CD4-positive, alpha-beta T cell (primary cell): ENCODE measurements at places on chromosomes 13 and 19.

DNA sequence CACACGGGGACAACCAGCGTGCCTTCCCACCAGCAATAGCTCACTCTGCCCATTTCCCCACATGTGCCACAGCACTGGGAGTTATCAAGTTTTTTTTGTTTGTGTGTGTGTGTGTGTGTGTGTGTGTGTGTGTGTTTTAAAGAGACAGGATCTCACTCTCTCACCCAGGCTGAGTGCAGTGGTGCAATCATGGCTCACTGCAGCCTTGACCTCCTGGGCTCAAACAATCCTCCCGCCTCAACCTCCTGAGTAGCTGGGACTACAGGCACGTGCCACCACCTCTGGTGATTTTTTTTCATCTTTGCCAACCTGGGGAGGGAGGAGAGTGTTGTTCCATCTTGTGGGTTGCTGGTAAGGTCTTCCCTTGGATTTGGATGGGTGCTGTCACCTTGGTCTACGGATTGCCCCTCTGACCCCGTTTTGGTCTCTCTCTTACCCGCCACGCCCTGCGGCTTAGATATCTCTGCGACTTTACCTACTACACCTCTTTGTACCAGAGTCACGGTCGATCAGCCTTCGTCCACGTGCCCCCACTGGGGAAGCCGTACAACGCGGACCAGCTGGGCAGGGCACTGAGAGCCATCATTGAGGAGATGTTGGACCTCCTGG lies 22.6 kb downstream of the PGPEP1 start:
- peaks cover 35% of the 10 kb centered on the region for H3K36me3 ChIP-seq
- H3K4me1 ChIP-seq: no peaks in the 10 kb centered on the region
- H3K27ac ChIP-seq: no peak overlapping the region
- no peak overlapping the region for H3K4me3 ChIP-seq
- DNase-seq: no peak
- H3K27me3 ChIP-seq: no peaks in the 10 kb centered on the region

DNA sequence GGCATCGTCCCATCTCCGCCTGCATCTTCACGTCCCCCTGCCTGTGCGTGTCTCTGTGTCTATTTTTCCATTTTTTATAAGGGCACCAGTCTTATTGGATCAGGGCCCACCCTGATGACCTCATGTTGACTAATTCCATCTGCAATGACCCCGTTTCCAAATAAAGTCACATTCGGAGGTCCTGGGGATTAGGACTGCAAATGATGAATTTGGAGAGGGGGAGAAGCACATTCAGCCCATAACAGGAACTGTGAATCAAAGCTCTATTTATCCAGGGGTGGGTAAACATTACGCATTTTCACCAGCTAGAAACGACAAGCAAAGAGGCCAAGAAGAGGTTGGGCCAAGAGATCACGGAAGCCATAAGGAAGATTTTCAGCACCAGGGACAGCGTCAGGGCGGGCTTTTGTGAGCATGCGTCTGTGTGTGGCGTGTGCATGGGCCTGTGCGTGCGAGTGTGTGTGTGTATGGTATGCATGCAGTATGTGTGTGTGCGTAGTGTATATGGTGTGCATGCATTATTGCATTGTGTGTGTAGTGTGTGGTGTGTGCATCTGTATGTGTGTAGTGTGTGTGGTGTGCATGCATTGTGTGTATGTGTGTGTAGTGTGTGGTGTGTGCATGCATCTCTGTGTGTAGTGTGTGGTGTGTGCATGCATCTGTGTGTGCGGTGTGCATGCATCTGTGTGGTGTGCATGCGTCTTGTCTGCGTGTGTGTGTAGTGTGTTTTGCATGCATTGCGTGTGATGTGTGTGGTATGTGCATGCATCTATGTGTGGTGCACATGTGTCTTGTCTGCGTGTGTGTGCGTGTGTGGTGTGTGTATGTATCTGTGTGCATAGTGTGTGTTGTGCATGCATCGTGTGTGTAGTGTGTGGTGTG lies 19.6 kb downstream of the CELF5 start:
- no peak overlapping the region for H3K4me3 ChIP-seq
- peak; percentile 60 for DNase-seq
- no peaks in the 10 kb centered on the region for H3K27me3 ChIP-seq
- H3K4me1 ChIP-seq: no peaks in the 10 kb centered on the region
- no peak overlapping the region for H3K27ac ChIP-seq

- H3K4me3 ChIP-seq: no peak overlapping the region
- H3K27ac ChIP-seq: no peak overlapping the region
- no peaks in the 10 kb centered on the region for H3K4me1 ChIP-seq
- peak; percentile 31 for DNase-seq
Observed at GRCh38 chr19:18349524-18350128, 9.2 kb downstream of the PGPEP1 start.

- no peaks in the 10 kb centered on the region for H3K27me3 ChIP-seq
- H3K4me3 ChIP-seq: no peak overlapping the region
- H3K27ac ChIP-seq: no peak overlapping the region
- no peak for DNase-seq
- peaks cover 26% of the 10 kb centered on the region for H3K4me1 ChIP-seq
Observed at GRCh38 chr19:52602941-52603340, 32.9 kb downstream of the ZNF701 start.

DNA sequence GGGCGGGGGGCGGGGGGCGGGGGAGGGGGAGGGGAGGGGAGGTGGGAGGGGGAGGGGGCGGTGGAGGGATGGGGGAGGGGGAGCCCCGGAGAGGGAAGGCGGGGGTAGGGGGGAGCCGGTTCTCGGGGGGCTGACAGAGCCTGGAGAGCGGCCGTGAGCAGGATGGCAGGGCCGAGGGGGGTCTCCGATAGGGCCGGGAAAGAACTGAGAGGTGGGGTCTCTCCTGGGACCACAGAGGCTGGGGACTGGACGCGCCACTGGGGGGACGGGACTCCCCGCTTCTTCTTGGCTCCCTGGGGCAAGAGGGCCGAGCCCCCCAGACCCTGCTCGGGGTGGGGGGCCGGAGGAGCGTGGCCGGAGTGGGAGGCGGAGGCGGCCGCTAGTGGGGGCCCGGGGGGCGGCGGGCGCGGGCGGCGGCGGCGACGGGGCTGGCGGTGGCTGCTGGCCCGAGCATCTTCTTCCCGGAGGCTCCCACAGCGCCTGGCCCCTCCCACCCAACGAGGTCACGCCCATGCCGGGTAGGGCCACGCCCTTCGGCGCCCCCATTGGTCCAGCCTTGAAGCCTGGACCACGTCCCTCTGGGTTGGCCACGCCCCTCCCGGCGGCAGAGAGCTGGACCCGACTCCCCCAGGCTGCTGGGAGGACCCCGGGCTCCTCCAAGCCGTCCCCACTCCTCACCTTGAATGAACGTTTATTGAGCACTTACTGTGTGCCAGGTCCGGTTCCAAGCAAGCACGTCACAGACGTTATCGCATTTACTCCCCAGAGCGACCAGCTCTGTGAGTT lies at the start of gene NOVA2:
Gene NOVA2 (minus strand): TSS at position 313 of the 786 bp plus-strand sequence. CDS start 514 bp downstream, outside the sequence.
- no peak within 1 kb of the TSS for H3K4me3 ChIP-seq
- H3K27ac ChIP-seq: no peak within 1 kb of the TSS
- peaks cover 62% of the 10 kb centered on the region for H3K27me3 ChIP-seq
- DNase-seq: no peak
- peaks cover 27% of the 10 kb centered on the region for H3K4me1 ChIP-seq

DNA sequence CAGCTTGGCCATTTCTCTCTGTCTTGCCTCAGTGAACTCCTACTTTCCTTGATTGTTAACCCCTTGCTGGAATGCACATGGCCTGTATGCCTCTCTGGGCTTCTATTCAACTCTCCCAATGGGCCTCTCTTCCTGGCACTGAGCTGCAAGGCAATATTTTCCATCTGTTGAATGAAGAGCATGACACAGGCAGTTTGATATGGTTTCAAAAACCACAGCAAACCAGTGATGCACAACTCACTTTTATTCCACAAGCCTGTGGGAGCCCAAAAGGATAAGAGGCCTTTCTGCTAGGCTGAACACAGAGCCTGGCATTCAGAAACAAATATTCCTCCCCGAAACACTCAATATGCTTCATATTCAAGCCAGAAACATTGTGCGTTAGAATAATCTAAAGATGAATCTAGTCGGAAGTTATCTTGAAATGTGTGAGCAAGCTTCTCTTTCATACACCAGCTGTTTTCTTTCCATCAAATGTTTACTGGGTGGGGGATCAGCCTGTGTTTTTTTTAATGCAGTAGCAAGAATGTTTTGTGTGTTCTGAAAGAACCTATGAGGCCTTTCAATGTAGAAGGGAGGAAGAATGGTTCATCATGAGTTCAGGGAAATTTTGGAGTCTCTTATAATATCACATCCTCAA lies 443.1 kb upstream of the SPRY2 start:
- no peaks in the 10 kb centered on the region for H3K36me3 ChIP-seq
- no peak overlapping the region for H3K4me3 ChIP-seq
- H3K27ac ChIP-seq: no peak overlapping the region
- no peaks in the 10 kb centered on the region for H3K27me3 ChIP-seq

DNA sequence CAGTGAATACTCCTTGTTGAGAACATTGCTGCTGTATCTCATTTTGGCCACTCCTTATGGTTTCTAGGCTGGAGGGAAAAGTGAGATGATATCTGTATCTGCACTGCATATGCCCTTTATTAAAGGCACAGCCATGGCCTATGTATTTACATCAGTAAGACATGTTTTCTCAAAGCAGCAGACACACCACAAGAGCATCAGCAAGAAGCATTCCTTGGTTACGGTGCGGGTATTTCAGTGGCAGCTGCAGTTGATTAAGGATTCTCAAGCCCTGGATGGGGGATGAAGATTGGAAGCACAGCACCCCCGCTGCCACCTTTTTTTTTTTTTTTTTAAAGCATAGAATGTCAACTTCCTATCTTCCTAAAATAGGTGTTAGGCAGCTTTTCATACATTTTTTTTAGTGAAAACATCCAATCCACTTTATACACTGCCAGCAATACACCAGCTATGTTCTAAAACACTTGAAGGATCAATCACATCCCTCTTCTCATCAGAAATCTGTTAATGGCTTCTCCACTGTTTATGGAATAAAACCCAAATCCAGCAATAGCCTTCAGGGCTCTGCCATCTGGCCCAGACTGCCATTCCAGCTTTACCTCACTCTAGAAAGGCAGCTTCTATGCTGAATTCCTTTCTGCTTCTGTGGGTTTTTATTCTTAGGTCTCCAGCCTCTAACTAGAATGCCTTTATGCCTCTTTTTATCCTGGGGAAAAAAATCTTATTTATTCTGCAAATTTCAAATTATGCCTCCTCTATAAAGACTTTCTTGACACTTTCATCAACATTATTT lies 331.0 kb downstream of the DNAJC15 start:
- no peak overlapping the region for H3K4me3 ChIP-seq
- H3K27me3 ChIP-seq: no peaks in the 10 kb centered on the region
- no peak overlapping the region for H3K27ac ChIP-seq
- no peaks in the 10 kb centered on the region for H3K36me3 ChIP-seq

DNA sequence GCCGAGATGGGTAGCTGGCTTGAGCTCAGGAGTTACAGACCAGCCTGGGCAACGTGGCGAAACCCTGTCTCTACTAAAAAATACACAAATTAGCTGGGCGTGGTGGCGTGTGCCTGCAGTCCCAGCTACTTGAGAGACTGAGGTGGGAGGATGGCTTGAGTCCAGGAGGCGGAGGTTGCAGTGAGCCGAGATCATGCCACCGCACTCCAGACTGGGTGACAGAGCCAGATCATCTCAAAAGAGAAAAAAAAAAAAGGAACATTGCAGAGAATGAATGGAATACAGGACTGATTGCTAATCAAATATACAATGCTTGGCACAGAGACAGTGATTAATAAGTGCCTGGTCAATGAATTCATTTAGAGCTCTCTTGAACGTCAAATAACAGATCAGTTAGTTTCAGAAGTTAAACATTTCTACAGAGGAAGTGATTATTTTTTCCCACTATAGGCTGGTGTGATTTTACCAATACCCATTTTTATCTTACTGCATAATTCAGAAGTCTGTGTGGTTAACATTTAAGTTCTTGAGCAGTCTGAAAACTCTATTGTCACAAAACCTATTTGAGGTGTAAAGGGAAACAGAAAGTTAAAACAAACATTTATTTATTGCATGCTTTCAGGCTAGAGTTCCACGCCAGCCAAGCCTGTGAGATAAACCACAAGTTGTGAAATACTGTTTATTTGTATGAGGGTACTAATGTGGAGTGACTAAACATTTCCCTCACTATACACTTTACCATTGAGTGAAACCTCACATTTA lies 7.7 kb upstream of the TBC1D4 start:
- no peaks in the 10 kb centered on the region for H3K4me1 ChIP-seq
- peaks cover 16% of the 10 kb centered on the region for H3K27me3 ChIP-seq
- DNase-seq: no peak
- no peak overlapping the region for H3K4me3 ChIP-seq

- DNase-seq: no peak
- H3K4me3 ChIP-seq: no peak overlapping the region
- no peak overlapping the region for H3K27ac ChIP-seq
- H3K36me3 ChIP-seq: no peaks in the 10 kb centered on the region
- peaks cover 3% of the 10 kb centered on the region for H3K4me1 ChIP-seq
Observed at GRCh38 chr13:110113284-110113764, 193.6 kb downstream of the COL4A1 start.

DNA sequence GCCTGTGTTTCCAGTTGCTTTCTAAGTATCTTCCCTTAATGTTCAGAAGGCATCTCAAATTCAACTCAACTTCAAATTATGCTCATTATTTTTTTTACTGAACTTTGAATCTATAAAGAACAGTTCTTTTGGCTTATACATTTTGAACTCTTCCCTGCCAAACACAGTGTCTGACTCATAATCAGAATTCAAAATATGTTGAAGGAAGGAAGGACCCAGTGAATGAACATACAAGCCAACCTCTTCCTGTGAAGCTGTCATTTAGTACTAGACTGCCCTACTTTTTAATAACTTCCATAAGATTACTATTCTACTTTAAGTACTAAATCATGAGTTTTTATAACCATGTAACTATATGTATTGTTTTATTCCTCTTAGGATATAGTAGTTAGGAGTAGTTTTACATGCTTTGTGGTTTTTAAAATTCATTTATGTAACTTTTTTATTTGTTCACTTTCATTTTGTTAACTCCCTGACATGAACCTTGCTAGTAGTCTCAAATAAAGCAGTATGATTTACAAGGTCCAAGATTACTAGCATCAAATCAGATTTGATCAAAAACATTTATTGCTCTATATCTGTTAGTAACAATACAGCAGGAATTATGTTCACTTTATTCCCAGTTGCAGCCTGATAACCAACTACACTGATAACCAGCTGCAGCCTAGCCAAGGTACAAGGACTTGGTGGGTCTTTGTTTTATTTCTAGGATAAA lies 6.4 kb downstream of the NUDT15 start:
- H3K4me3 ChIP-seq: no peak overlapping the region
- peaks cover 10% of the 10 kb centered on the region for H3K4me1 ChIP-seq
- H3K27me3 ChIP-seq: no peaks in the 10 kb centered on the region
- no peak for DNase-seq
- peaks cover 24% of the 10 kb centered on the region for H3K36me3 ChIP-seq
- no peak overlapping the region for H3K27ac ChIP-seq

DNA sequence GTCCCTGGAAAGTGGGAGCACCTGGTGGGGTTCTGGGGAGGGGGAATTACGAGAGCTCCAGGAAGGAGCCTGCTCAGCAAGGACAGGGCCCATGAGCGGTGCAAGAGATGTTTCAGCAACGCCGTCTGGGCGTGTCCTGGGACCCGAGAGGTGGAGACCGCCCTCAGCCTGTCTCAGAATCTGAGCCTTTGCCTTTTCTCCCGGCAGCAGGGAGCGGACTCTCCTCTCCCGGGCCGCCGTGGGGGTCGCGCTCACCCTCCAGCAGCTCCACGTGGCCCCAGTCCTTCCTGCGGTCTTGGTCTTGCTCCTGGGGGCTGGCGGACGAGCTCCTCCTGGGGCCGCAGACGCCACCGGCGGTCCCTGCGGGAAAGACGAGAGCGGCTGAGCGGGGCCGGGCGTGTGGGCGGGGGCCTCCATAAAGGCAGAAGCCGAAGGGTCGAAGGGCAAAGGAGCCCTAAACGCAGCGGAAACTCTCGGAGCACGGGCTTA lies 714 bp downstream of the POLRMT start:
- no peak for DNase-seq
- peaks cover 40% of the 10 kb centered on the region for H3K4me1 ChIP-seq
- H3K36me3 ChIP-seq: peaks cover 33% of the 10 kb centered on the region
- peak overlapping the region; percentile 90 for H3K4me3 ChIP-seq
